Stimulated activated CD4-positive, alpha-beta T cell treated with anti-CD3 and anti-CD28 coated beads, Interleukin-4, amount 100 ng/mL, for 1 hour (primary cell): ENCODE measurements at places on chromosomes 2 and 18.

GRCh38 chr2:49360407-49360767 lies 206.1 kb upstream of the FSHR start:
- DNase-seq = no peak

DNA sequence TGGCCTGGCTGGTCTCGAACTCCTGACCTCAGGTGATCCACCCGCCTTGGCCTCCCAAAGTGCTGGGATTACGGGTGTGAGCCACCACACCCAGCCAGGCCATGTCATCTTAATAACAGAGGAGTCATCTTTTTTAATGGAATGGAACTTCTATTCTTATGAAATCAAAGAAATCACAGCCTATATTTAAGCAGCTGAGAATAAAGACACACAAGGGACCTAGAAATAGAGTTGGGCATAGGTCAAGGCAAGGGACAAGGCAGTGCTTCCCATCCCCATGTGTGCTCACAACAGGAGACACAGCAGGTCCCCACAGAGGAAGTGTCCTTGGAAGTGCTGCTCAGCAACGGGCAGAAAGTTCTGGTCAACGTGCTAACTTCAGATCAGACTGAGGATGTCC lies 3.2 kb downstream of the SNX17 start:
- no peak for DNase-seq

DNA sequence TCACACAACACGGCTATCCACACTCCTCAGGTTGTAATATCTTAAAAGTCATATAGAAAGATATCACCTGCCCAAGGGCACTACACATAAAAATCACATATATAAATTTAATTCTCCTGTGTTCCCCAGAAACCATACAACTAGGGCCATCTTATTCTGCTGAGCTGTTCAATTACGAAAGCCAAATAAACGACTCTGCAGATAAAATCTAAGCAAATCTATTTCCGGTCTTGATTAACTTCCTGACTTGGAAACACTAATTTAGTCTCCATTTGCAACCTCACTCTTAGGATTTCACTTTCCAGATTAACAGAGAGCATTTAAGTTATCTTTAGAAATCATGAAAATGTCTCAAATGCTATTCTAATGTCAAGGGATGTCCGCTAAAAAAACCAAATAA lies 23.9 kb upstream of the STK17B start:
- DNase-seq = no peak

DNA sequence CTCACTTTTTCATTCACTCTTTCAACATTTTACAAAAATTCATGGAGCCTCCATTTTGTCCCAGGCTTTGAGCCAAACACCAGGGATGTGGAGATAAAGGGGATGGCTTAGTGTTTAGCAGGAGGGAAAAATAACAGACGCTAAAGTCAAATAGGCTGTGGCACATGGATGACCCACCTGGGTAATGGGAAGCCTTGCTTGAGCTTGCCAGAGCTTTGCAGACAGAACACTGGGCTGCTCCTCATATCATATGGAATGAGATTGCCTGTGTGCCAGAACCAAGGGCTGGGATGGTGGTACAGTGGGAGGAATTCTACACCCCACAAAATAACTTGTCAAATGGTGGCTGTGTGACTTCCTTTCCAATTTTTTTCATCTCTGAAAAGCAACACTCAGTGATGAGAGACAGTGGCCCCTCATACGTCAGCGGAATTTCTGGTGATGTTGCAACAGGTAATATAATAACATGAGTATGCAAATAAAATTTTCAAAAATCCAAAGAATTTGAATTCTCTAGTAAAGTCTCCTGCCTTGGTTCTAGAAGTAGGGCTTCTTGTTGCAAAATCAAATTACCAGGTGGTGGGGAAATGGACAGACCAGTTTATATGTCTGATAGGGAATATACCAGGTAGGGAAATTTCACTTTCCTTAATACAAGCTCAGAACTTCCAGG lies 252.9 kb downstream of the CLIP4 start:
- no peak for DNase-seq

DNA sequence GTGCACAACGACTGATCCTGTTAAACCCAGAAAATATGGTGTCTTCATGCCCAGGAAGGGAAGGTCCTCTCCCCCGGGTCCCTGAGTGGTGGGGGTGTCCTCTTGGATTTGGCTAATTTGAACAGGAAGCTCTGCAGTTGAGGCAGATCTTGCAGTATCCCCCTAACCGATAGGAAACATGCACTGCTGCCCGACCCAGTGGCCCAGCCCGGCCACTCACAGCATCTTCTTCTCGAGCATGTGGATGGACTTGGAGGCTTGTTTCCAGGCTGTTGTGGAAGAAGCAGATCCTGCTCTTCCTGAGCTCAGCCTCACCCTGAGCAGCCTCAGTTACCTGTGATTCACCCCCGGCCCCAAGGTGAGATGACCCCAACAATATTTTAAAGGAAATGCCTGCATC lies 46.4 kb upstream of the ASB1 start:
- DNase-seq = no peak

DNA sequence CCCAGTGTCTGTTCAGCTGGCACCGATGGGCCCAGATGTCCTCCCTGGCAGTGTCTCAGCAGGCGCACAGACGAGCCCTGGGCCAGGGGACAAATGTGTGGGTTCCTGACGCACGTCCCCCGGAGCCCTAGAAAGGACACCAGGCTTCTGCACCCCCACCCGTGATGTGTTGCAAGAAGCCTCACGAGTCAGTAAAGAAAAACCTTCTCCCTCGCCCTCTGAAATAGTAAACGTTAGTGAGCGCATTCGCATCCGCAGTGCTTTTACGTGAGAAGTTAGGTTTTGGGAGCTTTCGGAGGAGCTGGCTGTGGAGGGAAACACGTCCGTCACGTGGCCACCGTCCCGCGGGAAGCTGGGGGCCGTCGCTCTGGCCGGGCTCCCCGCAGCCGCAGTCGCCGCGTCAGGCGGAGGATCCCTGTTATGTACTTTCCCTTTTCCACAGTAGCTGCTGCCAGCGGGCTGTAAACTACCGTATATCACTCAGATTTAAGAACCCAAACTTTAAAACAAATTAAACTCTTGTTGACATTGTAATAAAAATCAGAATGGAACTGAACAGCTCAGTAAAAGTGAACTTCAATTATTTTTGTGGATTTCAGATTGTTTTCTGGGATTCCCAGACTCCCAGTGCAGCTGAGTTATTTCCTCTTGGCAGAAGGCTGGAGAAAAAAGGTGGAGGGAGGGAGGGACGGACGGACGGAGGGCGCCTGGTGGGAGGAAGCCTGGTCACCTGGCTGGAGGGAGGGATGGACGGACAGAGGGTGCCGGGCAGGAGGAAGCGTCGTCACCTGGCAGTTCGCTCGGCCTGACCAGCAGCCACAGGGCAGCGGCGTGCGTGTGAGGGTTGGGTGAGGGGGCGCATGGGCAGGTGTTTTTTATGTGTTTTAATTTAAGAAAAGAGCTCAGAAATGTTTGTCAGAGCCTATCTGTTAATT lies 112.1 kb downstream of the NFATC1 start:
- peak; percentile 16 for DNase-seq

DNA sequence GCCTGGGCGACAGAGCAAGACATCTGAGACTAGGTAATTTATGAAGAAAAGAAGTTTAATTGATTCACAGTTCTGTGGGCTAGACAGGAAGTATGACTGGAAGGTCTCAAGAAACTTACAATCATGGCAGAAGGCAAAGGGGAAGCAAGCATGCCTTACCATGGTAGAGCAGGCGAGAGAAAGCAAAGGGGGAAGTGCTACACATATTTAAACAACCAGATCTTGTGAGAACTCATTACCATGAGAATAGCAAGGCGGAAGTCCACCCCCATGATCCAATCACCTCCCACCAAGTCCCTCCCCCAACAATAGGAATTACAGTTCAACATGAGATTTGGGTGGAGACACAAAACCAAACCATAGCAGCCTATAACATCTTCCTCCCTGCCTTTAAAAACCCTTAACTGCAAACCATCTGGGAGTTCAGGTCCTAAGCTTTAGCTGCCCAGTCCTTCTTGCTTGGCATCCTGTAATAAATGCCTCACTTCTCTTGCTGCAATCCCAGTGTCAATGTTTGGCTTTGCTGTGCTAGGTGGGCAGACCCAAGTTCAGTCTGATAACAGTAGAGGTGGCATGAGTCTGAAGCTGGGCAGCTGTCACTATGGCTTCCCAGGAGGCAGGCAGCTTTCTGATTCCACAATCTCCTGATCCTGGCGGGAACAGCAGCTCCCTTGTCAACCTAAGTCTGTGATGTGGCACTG lies 11.2 kb upstream of the SP5 start:
- no peak for DNase-seq

DNA sequence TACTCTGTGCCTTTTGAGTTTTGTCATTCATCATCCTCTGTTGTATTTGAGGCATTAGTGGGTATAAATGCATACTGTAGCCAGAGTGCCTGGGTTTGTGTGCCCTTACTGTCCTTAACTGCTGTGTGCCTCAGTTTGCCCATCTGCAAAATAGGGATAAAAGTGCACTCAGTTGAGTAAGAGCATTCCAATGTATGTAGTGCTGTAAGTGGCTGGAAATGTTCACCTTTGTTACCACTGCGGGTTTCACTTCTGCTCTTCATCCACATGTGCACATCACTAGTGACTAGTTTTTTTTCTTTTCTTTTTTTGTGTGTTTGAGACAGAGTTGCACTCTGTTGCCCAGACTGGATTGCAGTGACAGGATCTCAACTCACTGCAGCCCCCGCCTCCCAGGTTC lies 39.9 kb downstream of the PLEKHB2 start:
- no peak for DNase-seq

DNA sequence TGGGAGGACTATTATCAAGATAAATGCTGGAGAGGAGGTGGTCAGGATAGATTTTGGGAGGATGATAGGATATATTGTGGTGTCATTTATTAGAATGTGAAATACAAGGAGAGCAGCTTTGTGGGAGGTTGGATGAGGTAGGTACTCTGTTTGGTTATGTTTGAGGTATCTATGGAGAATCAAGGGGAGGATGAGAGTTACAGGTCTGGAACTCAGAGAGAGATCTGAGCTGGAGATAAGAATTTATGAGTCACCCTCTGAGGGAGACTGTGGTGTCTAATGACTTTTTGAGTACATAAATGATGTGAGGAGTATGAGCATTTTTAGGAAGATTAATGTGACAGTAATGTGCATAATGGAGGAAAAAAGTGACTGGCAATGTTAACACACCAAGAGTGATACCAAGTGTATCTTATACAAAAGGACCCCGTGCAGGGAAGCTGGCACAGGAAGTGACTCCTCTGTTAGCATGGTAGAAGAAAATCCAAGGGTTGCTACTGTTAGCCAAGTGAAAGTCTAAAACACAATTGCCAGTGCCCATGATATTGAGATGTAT lies 48.2 kb downstream of the CRIM1 start:
- DNase-seq = no peak

- no peak for DNase-seq
Measured at GRCh38 chr2:80363791-80364349, 59.3 kb upstream of the LRRTM1 start.

DNA sequence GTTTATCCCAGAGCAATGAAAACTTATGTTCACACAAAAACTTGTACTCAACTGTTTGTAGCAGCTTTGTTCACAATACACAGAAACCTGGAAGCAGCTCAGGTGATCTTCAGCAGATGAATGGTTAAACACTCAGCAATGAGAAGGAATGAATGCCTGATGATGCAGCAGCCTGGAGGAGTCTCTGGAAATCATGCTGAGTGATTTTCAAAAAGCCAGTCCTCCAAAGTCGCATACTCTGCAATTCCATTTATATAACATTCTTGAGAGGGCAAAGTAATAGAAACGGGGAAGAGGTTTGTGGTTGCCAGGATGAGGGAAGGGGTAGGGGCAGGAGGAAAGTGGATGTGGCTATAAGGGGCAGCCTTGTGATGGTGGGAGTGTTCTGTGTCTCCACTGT lies 108.1 kb downstream of the CTIF start:
- no peak for DNase-seq

DNA sequence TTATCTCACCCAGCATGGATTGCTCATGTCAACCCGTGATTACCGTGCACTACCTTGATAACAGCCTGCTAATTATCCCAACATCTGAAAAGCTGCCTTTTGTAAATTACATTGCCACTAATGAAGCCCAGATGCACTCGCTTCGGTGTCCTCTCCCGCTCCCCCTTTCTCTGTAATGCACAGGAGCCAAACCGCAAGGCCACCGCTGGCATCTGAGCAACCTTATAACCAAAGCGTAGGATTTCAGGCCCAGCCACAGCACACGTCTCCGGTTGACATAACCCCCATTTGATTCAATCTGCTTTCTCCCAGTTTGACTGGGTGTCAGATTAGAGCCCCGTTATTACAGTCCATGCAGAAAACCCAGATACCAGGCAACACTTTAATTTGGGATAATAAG lies 341.2 kb downstream of the ALK start:
- no peak for DNase-seq

- no peak for DNase-seq
Measured at GRCh38 chr2:226892729-226893128, 56.9 kb downstream of the RHBDD1 start.

DNA sequence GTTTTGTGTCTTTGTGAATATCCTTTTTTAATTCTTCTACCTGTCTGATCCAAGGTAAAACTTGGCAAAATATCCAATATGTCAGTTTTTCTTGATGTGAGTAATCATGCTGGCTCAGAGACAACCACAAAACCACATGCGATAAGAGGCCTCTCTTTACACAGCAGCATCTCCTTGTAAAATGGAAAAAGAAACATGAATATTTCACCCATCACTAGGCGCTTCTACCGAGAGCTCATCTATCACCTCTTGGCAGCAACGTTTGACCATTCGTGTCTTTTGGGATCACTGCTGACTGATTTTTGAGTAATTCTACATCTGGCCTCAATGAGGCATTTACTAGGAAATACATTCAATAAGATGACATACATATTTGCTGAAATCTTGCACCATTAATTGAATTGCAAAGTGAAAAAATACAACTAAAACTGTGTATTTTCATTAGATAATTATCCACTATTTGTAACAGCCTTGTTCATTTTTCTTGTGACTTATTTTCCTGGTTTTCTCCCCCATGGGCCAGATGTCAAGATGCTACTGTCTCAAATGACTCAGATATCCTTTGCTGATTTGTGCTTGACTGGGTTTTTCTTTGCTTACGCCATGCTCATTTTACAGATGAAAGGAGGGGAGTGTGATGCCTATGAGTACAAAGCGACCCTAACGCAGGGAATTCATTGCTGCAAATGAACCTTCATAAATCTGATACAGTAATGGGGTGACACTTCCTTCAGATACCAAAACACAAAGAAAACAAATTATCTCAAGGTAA lies 467.5 kb downstream of the FBXO15 start:
- DNase-seq = no peak

- no peak for DNase-seq
Measured at GRCh38 chr2:101909760-101910159, 82.0 kb upstream of the IL1R2 start.

GRCh38 chr18:49849331-49850217 lies 36.2 kb upstream of the ACAA2 start:
- no peak for DNase-seq

- DNase-seq = no peak
Measured at GRCh38 chr2:230863031-230863430, 1.7 kb upstream of the ITM2C start.

GRCh38 chr18:23718243-23718720 lies 29.0 kb downstream of the LAMA3 start:
- DNase-seq = no peak

- no peak for DNase-seq
Measured at GRCh38 chr2:222706616-222707015, 35.2 kb downstream of the MOGAT1 start.
